ENCODE measurements at places on chromosomes 11 and 22.

DNA sequence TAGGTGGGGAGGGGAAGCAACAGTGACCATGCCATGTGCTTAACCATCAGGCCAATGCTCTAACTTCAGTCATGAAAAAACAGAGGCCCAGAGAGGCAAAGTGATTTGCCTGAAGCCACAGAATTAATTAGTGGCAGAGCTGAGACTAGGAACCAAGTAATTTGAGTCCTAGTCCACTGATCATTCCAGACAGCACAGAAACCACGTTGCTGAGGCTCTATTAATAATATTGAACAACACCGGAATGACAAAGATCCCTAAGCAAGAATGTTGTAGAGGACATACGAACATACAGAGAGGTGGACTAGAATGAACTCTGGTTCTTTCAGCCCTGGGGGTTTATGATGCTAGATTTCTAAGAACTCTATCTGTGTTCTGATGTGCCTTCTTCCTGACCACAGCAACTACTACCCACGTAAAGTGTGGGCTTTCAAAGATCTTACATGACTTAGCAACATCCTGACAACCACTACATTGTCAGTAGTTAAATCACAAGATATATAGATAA lies 92.3 kb downstream of the GAB2 start:
- DNase-seq = no peak

DNA sequence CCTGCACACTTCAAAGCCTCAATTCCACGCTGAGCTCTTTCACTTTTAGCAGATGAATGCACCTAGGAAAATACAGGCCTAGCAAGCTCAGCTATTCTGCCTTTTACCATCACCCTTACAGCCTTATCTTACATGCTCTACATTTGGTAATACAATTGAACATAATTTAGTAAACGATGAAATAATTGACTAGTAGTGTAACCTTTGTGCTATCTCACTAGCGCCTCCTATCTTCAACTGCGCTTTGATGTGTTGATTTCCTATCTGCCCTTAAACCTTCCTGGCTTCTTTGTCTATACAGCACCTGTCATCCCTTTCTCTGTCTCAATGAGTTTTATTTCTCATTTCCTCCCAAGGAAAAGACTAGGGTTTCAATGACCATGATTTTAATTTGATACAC lies 149.7 kb downstream of the LRRC4C start:
- DNase-seq = no peak

DNA sequence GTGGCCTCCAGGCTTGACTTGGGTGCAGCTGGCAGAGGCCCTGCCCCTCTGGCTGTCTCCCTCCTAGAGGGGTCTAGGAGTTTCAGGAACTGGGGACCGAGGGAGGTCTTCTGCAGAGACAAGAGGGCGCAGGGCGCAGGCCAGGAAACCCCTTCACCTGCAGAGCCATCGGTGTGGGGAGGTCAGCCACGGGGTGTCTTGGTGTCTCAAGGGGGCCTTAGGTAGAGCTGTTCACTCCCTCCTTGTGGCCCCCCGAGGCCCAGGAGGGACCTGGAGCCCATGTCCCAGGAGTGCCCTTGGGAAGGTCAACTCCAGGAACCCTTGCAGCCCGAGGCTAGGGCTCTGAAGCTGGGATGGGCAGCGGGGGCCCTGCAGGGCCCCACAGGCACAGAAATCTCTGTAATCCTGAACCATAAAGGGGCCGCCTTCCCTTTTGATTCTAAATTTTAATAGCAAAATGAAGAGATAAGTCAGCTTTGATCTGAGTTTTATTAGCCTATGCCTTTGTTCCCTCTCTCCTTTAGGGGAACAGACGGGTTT lies 31.4 kb upstream of the TH start:
- DNase-seq = no peak

GRCh38 chr11:88363648-88364065 lies 26.1 kb upstream of the CTSC start:
- no peak for DNase-seq

DNA sequence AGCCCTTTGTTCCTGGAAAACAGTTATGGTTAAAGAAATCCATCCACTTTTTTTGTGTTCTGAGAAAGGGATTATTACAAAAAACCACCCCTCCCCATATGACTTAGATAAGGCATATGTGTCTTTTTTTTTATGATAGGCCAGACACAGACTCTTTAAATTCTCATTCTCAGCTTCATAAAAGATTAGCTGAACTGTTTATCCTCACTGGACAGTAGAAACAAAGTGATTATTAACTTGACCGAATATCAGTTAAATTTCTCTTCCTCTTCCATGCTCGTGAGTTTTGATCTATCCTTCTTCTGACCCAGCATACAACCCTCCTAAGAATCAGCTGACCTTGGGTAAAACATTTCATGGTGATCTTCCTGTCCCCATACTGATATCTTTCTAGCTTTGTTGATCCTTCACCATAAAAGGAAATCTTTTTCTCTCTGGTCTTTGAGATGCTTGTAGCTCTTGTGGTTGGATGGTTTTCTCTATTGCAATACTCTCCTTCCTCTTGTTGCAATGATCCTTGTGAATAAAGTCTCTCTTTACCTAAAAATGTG lies 26.2 kb downstream of the OR2AG2 start:
- no peak for DNase-seq

DNA sequence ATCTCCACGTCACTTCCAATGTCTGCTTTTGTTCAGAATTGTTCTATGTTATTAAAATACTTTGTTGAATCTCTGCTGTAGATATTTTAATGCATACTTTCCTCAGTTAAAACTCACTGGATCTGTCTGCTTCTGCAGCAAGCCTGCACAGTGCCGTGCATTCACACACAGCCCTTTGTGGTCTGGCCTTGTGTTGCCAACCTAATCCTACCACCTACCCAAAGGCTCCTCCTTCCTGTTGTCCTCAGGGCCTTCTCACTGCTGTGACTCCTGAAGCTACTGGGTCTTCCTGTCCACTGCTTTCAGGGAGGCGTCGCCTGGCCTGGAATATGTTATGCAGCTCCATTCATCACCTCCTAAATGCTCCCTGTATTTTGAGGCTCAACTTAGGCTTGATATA lies 67.0 kb downstream of the PPP6R3 start:
- no peak for DNase-seq

GRCh38 chr11:121369366-121369765 lies 76.8 kb downstream of the SC5D start:
- DNase-seq = no peak

DNA sequence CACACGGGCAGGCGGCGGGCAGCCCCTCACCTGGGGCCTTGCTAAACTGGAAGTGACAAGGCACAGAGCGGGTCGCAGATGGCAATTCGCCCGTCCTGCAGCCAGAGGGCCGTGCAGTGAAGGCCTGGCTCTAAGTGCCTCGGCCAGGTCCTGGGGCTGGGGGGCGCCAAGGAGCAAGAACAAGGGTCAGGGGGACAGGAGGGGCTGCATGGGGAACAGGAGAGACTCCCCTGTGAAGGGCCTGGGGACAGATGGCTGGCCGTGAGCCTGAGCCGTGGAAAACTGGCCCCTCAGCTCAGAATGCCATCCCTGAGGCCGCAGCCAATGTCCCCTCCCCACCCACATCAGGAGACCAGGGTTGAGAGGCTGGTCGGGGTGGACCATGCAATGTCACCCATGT lies 60.0 kb downstream of the RTL6 start:
- DNase-seq = no peak

- no peak for DNase-seq
Measured at GRCh38 chr11:118938491-118939403, 13.0 kb upstream of the BCL9L start.

Measured in activated CD4-positive, CD25-positive, alpha-beta regulatory T cell (primary cell).